ENCODE measurements at places on chromosomes 1 and 21. TPM values are rescaled to one million over a fixed set of nuclear protein-coding genes. Genes with fewer than 3 reads are reported as not detected.

UBR4 gene
- total RNA-seq = 152 TPM

GRCh38 chr1:15959424-15959823 lies 16.5 kb downstream of the ZBTB17 start:
- H3K36me3 ChIP-seq = peaks cover 6% of the 10 kb centered on the region
- no peak for DNase-seq
- no peak overlapping the region for H3K4me3 ChIP-seq
- H3K27me3 ChIP-seq = no peaks in the 10 kb centered on the region

AADACL3 gene
- not detected for total RNA-seq

DNA sequence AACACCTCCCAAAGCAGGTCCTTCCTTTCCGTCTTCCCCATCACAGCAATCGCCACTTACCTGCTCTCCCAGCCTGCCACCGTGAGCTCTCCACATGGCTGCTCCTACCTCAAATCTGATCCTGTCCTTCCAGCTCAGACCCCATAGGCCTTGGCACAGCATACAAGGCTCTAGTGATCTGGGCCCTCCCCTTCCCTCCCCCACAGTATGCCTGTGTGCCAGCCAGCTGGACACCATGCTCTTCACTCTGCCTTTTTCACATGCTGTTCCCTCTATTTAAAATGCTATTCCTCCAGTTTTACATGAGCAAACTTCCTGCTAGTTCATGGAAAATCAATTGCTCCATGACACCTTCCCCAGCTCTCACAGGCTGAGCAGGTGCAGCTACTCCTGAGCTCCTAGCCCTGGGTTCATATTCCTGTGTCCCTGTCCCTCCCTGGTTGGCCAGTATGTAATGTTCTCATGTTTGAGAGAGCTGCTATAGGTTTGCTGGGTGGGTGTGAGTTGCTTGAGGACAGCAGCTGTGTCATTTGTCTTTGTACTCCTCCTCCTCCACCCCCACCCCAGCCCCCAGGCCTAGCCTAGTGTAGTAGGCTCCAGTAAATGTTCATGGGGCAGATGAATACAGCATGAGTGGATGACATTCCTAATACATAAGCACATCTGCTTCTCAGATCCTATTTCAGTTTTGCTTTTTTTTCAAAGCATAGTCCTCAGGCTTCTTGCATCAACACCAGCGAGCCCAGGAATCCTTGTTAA lies 6.3 kb upstream of the TNNT2 start:
- H3K4me3 ChIP-seq = no peak overlapping the region
- H3K36me3 ChIP-seq = no peaks in the 10 kb centered on the region
- H3K27me3 ChIP-seq = no peaks in the 10 kb centered on the region
- no peaks in the 10 kb centered on the region for H3K4me1 ChIP-seq
- no peak for DNase-seq

DNA sequence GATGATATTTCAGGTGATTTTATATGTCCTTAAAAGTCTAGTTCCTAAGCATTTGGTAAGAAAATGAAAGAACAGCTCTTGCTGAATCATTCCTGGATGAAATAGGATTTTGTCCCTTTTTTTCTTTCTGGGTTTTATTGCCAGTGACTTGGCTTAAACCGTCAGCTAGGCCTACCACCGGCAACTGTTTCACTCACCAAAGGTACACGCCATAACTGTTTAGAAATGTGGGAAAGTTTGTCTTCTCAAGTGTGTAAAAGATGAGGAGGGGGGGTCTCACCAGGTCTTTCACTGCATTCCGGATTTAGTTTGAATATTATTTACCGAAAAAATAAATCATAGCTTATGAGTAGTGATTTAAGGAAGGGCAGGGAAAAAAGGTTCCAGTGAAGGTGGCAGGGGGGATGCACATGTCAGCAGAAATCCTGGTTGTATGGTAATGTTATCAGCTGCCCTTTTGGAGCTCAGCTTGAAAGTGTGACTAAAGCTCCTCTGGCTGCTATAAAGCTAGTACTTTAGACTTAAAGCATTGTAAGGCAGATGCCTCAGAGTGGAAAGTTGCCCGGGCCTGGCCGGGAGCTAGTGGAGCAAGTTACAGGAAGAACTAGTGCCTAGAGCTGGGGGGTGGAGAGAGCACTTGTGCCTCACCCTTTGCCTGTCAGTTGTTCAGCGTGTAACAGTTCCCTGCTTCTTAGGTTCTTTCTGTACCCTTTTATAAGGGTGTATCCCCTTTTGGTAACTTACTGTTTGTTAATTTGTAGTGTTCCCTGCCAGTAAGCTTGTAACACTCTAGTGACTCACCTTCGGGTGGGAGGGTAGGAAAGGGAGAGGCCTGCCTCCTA lies 3.1 kb downstream of the ATP1A1 start:
- H3K27me3 ChIP-seq = no peaks in the 10 kb centered on the region
- DNase-seq = peak; percentile 30
- peak overlapping the region; percentile 25 for H3K4me3 ChIP-seq
- H3K4me1 ChIP-seq = peaks cover 72% of the 10 kb centered on the region

RC3H1 gene
- total RNA-seq = 49.2 TPM

- no peaks in the 10 kb centered on the region for H3K36me3 ChIP-seq
- DNase-seq = no peak
- H3K4me3 ChIP-seq = no peak overlapping the region
- no peak overlapping the region for H3K27ac ChIP-seq
Observed at GRCh38 chr1:204572923-204573922, 57.0 kb downstream of the MDM4 start.
